ENCODE measurements at places on chromosomes 4 and X.

DNA sequence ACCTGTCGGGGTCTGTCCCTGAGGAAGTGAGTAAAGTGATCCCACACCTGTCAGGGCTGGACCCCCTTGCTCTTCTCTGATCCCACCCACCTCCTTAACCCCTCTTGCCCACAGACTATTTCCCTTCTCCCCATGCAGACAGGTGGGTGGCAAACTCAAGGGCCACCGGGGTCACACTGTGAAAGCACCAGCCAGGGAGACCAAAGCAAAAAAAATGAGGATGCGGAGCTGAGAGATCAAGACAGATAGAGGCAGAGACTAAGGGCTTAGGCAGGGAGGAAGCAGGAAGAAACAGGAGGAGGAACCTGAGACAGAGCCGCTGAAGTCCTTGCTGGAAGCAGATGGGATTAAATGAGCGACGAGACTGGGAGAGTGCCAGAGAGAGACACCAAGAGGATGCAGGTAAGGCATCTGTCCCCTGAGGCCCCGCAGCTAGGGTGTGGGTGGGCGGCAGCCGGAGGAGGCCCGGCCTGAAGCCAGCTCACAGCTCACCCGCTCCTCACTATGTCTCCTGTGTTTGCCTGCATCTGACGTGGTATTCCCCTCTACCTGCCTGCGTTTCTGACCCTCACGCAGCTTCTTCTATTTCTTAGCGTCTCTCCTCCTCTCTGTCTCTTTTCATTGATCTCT lies 7.2 kb downstream of the TIMM17B start:
- no peak for DNase-seq

DNA sequence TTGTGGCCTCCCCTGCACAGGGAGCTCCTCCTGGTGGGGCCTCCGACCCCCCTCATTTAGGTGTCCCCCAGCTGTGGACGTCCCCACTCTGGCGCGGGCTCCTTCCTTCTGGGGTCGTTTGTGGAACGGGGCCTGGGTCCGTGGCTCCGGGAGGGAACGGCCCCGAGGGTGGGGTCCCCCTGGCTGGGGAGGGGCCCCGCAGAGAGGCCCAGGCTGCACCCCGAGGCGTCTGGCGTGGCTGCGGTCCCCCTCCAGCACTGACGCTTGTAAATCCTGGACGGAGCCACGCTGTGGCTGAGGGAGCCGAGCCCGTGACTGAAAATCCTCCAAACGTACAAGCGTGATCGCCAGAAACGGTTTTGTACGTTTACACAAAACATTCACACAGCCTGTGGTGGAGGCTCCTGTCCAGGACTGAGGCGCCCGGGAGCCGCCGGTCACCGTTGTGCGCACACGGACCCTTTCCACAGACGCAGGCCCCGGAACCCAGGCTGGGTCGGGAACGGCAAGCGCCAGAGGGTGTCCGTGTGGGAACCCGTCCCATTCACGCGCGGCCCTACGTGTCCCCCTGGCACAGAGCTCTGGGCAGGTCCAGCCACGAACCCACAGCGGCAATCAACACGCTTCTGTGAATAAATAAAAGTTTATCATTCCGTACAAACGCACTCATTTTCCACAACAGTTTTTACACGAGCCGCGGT lies 15.2 kb upstream of the GTPBP6 start:
- no peak for DNase-seq

DNA sequence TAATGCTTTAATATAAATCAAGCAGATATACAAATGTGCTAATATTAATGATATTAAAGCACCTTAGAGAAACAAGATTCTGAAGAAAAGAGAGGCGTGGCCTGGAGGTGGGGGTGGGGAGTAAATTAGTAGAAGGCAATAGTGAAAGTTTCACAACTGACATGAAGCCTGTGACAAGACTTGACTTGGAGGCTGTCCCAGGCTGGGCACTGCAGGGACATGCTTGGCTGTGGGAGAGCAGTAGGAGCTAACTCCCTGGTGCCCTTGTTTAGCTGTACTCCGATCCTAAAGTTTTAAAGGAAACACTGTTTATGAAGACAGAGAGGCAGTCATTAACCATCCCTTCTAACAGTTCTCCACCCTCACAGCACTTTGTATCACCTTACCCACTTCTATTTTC lies 239.0 kb upstream of the MAB21L2 start:
- no peak for DNase-seq

GRCh38 chrX:11724122-11725017 lies 33.7 kb upstream of the MSL3 start:
- DNase-seq, result no peak

- no peak for DNase-seq
Observed at GRCh38 chrX:136850441-136851175, 29.9 kb downstream of the RBMX start.

DNA sequence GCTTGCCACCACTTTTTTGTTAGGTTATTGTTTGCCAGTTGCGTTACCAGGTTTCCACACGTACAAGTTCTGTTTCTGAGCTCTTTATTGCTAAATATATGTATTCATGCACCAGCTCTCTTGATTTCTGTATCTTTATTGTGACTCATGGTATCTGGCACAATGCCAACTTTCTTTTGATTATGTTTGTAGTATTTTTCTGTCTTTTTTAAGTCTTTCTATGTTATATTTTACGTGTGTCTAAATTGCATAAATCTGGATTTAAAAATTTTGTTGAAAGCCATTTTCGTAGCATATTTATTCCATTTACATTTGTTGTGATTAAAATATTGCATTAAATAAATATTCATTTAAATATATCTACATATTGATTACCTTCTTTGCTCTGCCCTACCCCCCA lies 73.8 kb downstream of the KDM6A start:
- DNase-seq, result no peak

- no peak for DNase-seq
Observed at GRCh38 chr4:134043266-134043665, 158.3 kb downstream of the PABPC4L start.

- no peak for DNase-seq
Observed at GRCh38 chrX:39043838-39044550, 242.7 kb downstream of the MID1IP1 start.

DNA sequence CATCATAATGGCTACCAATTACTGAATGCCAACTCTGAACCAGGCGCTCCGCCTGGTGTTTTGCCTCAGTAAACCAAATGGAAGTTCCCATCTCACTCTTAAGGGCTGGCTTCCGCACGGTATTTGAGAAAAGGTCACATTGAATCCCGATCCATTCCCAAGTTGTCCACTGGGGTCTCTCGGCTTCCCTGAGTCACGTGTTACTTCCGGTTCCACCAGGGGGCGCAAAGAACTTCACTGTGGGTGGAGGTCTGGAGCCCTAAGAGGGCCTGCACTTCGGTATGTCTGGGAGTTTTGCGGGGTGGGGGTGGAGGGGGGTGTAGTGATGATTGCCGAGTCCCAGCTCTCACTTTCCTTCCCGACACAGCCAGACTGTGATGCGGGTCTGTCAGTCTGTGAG lies 13.4 kb upstream of the NHS start:
- no peak for DNase-seq

Measured in NCI-H1436 treated with DMSO at 0.1 percent for 48 hours (cell line).